ENCODE measurements at places on chromosomes 7 and 10. TPM values are rescaled to one million over a fixed set of nuclear protein-coding genes. Genes with fewer than 3 reads are reported as not detected.

ASB10 gene
- total RNA-seq: 44.6 TPM

DNA sequence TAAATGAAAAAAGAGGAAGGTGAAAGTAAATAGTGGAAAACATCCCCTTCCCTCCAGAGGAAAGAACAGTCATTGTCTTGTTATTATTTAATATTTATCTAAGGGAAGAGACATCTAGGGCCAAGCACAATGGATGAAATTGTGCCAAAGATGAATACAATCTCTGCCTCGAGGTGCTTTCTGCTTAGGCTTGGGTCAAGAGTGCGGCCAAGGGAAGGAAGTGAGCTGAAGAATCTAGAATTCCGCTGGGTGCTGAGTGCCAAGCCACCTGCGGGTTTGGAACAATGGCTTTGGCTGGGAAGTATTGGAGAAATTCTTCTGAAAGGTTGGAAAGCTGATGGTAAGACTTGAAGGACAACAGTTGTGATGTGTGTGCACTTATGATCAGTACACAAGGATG lies 531.3 kb upstream of the FZD8 start:
- peak; percentile 11 for DNase-seq

- DNase-seq: no peak
Measured at GRCh38 chr7:158322616-158323530, 264.8 kb downstream of the PTPRN2 start.

DNA sequence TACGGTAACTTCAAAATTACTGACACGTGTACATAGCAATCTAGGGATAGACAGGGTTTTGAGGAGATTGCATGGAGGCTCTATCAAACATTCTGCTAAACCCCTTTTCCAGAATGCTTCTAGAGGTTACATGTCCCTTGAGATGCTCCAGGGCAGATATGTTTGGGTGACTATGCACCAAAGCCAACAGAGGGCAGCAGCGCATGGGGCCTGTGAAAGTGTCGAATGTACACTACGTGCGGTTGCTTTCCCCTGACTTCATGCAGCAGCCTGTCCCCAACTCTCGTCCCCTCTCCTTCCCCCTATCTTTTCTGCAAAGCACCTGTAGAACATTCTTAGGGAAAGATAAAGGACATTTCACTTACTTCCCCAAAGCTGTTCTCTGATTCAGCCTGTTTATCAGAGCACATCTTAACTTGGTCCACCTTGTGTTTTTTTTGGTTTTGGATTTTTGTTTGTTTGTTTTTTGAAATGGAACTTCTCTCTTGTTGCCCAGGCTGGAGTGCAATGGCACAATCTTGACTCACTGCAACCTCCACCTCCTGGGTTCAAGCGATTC lies 90.2 kb downstream of the UBE3C start:
- no peak for DNase-seq

All from heart right ventricle (tissue), 16 donors.